Bronchial epithelial cell (primary cell): ENCODE measurements at places on chromosomes 11 and 22.

GRCh38 chr11:115751243-115752015 lies 247.2 kb upstream of the CADM1 start:
- no peak for DNase-seq

DNA sequence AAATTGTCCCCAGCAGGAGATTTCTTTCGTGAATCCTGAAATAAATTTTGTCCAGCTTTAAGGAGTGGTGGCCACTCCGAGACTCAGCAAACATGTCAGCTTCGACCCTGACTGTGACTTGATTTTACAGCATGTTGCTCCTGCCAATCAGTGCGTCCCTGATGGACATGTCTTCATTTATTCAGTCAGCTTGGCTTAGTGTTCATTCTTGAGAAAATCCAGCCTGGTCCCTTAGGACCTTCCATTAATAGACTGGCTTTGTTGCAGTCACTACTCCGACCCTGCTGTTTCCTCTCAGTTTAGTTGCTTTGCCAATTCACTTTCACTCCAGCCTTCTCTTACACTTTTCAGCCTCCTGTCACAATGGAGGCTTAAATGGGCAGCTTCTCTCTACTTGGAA lies 30.5 kb downstream of the TMPRSS5 start:
- no peak for DNase-seq

DNA sequence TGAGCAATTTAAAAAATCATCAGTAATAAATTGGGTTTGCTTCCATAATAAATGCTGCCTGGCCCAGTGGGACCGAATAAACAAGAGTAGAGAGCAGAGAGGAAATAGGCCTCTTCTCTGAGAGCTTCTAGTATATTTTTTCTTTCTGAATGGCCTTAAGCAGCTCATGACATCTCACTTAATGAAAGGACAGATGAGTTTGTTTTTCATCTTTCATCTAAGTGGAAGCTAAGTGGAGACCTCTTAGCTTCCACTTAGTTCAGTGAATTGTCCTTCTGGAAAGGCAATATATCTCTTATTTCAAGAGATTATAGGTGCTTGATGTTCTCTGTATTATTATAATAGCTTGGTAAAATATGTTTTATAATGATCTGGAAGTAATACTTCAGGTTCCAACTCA lies 245.9 kb upstream of the ANO3 start:
- DNase-seq = no peak

GRCh38 chr22:24805790-24806662 lies at the start of gene SGSM1:
TSS of gene SGSM1 (plus strand) at chr22:24806211. CDS start at chr22:24806326, 115 bp downstream.
- DNase-seq = peak; percentile 12

GRCh38 chr11:45285250-45285828 lies 802 bp downstream of the SYT13 start:
- no peak for DNase-seq

GRCh38 chr22:30968015-30968923 lies at the start of gene MORC2:
TSS of gene MORC2 (minus strand) at chr22:30968774. CDS start at chr22:30967889, 885 bp downstream.
- peak; percentile 23 for DNase-seq

GRCh38 chr11:35390737-35391682 lies 28.3 kb downstream of the SLC1A2 start:
- DNase-seq = peak; percentile 92

DNA sequence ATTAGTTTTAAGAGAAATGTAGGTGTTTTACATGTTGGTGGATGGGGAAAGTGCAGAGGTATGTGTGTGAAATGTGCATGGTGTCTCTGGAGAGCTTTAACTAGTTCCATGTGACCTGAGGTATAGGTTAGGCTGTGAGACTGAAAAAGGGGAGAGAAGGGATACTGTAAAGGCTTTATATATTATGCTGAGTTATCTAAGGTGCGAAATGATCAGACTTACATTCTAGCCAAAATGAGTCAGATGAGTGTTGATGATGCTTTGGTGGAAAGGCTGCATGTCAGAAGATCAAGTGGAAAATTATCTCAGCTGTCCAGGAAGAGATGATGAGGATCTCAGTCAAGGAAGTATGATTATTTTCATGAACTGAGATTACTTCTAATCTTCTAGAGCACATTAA lies 15.8 kb downstream of the ACAT1 start:
- no peak for DNase-seq

DNA sequence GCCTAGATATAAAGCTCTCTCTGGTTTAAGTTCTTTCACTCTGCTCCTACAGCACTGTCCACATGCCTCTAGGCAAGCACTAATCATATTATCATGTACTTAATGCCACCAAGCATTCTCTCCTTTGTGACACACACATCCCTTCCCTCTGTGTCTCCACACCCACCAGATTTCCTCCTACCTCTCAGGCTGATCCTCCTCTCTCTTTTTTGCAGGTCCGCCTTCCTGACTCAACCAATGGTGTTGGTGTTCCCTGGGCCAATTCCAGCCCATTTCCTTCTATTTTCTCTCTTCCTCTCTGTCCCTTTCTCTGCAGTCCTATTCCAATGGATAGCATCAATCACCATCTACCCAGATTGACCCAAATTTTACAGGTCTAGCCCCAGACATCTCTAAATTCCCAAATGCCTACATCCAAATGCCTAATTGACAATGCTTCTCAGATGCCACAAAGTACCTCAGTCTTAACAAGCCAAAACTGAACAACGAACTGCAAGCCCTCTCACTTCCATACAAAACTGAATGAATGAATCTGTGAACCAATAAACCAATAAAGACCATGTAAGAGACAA lies 504 bp upstream of the ZNF215 start:
- DNase-seq = peak; percentile 48

DNA sequence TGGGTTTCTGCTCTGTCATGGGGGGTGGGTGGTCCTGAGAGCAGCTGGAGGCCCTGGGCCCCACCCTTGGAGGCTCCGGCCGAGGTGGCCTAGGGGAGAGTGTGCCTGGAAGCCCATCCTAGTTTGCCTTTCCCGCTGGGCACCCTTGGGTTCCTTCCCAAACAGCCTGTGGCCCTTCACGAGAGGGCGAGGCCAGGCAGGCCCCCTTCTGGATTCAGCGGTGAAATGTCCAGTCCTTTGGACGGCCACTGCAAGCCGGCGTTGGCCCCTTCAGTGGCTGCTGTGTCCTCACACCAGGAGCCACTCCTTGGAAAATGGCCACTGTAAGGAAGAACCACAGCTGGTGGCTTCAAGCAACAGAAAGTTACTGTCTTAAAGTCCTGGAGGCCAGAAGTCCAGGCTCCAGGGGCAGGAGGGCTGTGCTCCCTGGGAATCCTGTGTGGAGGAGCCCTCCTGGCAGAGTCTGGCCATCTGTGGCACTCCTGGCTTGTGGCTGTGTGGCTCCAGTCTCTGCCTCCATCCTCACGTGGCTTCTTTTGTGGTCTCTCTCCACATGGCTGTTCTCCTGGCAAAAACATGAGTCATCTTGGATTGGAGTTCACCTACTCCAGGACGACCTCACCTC lies 854.1 kb downstream of the TBC1D22A start:
- no peak for DNase-seq

GRCh38 chr11:12474871-12475270 lies 97.5 kb downstream of the PARVA start:
- no peak for DNase-seq
